Activated T-helper 9 cell treated with anti-CD3 and anti-CD28 coated beads, Interleukin-2, amount 50 U/mL, for 16 hours (primary cell): ENCODE measurements at places on chromosomes 4 and X.

GRCh38 chr4:155582971-155583437 lies 83.6 kb upstream of the GUCY1A1 start:
- DNase-seq: no peak

DNA sequence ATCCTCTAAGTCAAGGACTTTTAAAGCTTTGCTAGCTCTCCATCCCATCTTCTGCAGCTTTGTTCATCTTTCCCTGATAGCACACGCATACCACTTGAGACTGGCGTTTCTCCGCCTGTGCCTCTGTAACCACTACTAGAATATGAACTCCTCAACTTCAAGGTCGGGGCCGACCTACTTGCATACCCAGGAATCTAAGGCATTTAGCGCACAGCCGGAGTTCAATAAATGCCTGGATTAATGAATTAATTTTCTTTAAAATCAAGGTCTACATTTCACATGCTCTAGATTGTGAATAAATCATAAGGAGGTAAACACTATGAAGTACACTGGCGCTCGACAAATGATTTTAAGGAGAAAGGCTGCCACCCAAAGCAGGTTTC lies 89.3 kb downstream of the HNRNPD start:
- no peak for DNase-seq

DNA sequence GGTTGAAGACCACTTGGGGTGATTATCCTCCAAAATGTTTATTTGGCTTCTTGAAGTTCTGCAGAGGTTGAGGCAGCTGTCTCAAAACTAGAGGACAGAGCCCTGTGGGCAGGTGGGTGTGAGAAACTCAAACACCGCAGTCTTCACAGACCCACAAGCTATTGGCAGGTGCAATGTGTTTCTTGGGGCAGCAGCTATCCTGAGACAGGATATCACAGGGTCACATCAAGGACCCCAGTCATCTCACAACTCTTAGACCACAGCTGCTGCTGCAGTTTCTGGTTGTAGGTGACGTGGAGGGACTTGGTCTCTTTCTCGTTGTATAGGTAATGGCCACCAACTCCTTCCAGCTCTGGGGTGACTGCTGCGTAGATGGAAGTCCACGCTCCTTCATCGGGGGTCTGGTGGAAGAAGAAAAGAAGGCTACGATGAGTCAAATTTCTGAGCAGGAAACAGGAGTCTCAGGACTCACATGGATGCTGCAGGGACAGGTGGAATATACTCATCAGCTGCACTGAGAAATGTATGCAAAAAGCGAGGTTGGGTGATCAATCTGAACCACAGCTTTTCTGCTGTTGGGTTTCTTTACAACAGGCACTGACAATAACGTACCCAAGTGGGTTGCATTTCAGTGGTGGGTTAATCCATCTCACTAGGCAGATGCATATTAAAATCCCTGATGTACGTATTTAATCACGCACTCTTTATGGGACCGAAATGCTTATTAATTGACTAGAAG lies 279.8 kb downstream of the DHRSX start:
- no peak for DNase-seq

DNA sequence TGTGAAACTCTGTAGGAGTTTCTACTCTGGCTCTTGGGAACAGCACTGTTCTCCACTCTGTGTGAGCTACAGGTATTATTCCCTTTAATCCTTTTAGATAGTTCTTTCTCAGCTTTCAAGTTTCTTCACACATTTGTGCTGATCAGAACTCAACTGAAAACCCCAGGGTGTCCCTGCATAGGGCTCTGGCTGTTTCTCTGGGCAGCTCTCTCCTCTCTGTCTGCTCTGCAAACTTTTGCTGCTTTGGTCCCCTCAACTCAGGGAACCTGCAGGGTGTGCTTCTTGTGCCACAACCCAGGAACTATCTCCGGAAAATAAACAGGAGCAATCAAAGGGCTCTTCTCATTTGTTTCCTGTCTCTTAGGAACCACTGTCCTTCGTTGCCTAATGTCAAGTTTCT lies 196.6 kb upstream of the GABRA2 start:
- no peak for DNase-seq

- no peak for DNase-seq
These were observed 24.8 kb upstream of the CYBB start for GRCh38 chrX:37755025-37755424.

- DNase-seq: no peak
These were observed 9.3 kb downstream of the ZNF185 start for GRCh38 chrX:152907084-152907651.

GRCh38 chr4:139331185-139331584 lies 28.9 kb upstream of the NDUFC1 start:
- DNase-seq: no peak

DNA sequence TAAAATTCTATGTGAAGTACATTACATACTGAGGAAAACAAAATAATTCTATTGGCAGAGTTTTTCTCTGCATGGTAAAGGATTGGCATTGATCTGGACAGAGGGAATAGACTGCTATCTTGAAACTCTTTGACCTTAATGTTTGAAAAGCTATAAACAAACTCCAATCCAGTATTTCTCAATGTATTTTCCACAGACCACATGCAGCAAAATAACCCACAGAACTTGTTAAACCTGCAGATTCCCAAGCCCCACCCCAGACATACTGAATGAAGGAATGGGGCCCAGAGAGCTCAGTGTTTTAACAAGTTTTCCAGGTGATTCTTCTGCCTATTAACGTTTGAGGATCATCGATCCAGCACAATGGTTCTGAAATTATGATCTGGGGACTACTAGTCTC lies 15.7 kb downstream of the RNF128 start:
- DNase-seq: no peak

DNA sequence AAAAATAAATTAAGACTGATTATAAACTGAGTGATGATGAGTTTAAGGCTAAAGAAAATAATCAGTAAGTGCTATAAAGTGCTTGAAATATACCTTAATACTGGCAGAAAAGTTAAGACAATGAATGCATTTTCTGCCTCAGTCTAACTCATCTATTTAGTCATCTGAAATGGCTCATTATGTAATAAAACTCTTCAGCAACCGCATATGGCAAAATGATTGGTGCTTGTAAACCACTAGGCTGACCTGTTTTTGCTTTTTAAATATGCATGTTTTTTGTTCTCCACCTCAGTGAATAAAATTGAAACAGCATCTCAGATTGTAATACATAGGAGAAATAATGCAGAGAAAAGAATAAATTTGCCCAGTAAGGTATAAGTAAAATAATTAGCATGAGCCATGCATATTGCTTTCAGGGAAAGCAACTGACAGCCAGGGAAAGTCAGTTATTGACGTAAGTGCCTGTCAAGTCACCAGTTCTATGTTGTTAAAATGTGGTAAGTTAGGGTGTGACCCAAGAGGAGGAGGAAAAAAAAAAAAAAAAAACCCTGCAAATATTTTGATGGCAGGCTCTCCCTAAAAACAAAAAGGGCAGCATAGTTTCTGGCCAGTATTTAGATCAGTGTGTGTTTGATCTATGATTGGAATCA lies 167.5 kb downstream of the PALLD start:
- DNase-seq: no peak

- no peak for DNase-seq
These were observed 15.3 kb downstream of the GPC3 start for GRCh38 chrX:133970076-133970475.

- DNase-seq: no peak
These were observed 12.2 kb downstream of the SOD3 start for GRCh38 chr4:24807611-24808010.

GRCh38 chr4:14022456-14022855 lies 394.9 kb upstream of the BOD1L1 start:
- DNase-seq: no peak
